Suppressor macrophage (primary cell): ENCODE measurements at places on chromosomes 12 and 14.

GRCh38 chr14:84520711-84521338 lies 1009.1 kb upstream of the FLRT2 start:
- DNase-seq: no peak

GRCh38 chr14:96817750-96818666 lies 20.8 kb downstream of the VRK1 start:
- no peak for DNase-seq

DNA sequence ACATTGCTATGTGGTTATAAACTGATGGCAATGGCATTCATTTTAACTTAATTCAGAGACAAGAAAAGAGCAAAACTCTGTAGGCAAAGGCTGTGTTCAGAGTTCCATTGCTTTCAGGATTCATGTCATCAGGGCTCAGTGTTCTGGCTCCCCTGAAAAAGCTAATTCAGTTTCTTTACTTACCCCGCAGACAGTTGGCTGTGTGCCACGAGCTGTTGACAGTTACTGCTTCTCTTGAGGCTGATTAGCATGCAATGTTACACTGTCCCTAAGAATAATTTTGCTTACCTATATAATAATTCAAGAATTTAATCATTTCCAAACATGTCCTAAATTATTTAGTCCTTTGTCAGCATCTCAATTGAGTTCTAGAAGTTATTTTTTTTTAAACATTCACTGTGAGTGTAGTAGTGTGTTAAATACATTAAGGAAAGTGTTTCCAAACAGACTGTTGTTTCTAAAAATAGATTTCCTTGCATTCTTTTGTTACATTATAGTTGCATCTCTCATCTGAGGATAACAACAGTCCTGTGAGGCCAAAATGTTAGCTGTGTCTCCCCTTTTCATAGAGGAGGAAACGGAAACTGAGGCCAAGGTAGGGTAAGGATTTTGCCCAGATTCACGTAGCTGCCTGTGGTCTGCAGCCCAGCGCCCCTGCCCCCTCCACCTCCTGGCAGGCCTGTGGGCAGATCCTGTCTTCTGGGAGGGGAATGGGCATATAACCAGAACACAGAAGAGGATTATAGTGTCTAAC lies 98.6 kb downstream of the PELI2 start:
- peak; percentile 70 for DNase-seq

DNA sequence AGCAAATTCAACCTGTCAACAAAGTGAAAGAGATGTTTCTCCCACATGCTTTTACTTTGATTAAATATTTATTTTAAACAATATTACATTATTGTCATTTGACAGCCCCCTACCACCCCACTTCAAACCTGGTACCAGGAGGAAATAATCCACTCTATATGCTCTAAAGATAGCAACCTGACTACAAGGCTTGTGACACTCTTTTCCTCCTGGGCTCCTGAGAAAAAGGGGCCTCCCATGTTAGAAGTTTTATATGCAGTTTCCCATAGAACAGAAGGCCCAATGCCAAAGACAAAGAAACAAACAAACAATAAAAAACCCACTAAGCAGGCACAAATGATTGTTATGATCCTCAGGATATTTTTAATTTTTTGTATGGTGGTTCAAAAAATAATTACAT lies 73.6 kb downstream of the RPS29 start:
- no peak for DNase-seq

- DNase-seq: no peak
Measured at GRCh38 chr14:60512973-60513571, 4.1 kb downstream of the SIX6 start.

DNA sequence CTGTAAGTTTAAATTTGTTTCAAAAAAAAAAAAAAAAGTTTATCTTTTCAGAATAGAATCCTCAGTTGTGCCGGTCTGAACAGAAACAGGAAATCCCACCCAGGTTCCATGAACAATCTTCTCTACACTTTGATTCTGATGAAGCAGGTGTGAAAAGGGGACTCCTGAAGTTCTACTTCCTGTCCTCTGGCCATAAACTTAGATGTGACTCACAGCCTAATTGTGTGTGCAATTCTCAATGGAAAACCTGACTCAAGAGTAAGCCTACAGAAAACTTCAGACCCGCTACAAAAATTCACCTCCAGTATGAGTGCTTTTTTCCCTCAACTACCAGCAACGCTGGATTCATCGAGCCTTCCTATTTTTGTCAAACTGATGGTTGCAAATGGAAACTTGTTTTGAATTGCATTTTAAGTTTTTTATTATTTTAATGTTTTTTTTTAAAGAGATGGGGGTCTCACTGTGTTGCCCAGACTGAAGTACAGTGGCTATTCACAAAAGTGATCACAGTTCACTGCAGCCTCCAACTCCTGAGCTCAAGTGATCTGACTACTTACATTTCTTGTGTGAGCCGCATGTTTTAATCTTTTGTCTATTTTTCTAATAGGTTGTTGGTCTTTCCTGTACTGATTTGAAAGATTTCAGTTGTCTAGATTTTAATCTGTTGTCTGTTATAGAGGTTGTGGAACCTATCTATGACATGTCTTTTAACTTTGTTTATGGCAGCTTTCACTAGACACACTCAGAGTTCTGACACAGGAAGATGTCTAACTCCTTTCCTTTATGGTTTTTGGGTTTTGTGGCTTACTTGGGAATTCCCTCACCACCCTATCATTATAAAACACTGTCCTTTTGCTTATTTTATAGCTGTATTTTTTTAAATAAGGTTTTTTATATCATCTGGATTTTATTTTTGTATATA lies 37.6 kb downstream of the ATG14 start:
- DNase-seq: no peak

DNA sequence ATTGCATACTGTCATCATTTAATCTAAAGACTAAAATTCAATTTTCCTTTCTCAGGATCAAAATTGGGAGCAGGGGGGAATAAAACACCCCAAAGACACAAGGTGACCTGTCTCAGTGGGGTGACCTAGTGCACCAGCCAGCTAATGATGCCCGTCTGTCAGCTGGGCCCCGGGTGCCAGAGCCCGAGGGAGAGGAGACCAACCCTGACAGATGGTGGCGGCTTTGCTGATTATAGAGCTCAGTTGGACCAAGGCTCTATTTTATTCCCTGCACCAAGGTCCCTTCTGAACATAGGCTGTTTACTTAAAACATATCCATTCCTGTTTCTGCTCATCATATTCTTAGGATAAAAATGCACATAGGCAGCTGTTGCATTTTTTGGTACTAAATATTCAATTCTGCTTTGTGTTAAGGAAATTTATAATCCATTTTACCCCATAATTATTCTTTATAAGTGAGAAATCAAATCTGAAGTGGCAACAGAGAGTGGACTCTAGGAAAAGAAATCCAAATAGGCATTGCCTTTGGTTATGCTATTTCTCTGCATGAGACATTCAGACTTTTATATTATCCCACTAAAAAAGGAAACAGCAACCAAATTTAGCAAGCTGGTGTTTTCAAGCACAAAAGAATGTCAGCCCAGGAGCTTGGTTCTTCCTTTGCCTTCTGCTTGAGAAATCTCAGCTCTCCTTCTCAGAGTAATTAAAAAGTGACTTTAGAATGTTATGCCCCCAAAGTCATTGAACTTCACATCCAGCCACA lies 96.8 kb upstream of the IFNG-AS1 start:
- no peak for DNase-seq

DNA sequence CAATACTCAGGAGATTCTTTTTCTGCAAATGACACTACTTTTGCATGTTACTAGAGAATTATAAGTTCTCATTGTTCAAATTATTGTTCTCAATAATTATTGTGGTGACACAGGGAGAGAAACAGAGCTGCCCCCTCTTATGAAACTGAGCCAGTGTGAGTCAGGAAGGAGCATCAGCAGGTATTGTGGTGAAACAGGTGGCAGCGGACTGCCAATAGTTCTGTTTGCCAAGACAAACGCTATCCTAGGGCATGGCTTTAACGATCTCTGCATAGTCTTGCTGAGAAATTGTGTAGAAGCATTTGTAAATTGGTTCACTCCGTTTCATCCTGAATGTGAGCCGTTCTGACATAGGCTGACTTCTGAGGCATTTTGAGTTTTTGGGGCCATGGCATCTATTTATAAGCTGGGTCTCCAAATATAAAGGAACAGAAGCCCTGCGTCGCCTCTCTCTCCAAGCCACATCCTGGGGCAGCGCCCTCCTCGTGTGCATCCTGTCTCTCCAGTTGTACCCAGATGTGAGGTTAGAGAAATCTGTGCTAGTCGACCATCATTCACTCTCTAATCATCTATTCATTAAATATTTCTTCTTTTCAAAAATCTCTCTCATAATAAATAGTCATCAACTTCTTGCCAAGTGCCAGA lies 15.8 kb upstream of the PPP4R4 start:
- no peak for DNase-seq

DNA sequence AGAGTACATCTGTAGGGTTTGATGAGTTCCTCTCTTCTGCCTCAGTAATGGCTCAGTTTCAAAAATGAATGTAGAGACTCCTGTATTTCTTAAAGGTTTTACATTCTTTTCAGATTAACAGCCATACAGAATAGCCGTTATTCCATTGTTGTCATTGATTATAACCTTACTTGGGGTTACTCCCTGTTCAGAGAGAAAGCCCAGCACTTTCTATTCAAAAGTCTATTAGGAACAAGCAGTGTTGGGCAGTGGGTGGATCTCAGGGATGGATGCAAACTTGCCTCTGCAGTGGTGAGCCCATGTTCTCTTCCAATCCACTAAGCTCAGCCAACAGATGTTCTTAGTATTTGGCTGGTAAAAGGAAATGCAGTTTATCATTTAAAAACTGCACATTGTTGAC lies 342.6 kb upstream of the E2F7 start:
- no peak for DNase-seq

DNA sequence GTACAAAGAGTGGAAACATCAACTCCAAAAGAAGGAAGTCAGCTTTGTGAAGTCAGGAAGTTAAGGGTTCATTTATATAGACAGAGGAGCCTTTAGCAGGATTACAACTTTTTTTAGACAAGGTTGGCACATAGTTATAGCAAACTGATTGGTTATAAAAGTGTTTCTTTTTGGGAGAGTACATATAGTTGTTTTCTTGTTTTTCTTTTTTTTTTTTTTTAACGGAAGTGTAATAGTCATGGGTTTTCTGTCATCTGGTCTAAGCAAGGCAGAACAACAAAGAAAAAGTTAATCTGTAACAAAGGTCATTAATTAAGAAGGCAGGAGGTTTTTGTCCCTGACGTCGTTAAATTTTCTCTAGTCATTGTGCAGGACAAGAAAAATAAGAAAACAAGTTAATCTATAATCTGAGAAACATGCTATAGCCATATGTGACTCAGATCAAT lies 13.0 kb upstream of the MFAP5 start:
- peak; percentile 73 for DNase-seq

GRCh38 chr14:100325231-100325632 lies 2.1 kb downstream of the SLC25A47 start:
- DNase-seq: peak; percentile 39

DNA sequence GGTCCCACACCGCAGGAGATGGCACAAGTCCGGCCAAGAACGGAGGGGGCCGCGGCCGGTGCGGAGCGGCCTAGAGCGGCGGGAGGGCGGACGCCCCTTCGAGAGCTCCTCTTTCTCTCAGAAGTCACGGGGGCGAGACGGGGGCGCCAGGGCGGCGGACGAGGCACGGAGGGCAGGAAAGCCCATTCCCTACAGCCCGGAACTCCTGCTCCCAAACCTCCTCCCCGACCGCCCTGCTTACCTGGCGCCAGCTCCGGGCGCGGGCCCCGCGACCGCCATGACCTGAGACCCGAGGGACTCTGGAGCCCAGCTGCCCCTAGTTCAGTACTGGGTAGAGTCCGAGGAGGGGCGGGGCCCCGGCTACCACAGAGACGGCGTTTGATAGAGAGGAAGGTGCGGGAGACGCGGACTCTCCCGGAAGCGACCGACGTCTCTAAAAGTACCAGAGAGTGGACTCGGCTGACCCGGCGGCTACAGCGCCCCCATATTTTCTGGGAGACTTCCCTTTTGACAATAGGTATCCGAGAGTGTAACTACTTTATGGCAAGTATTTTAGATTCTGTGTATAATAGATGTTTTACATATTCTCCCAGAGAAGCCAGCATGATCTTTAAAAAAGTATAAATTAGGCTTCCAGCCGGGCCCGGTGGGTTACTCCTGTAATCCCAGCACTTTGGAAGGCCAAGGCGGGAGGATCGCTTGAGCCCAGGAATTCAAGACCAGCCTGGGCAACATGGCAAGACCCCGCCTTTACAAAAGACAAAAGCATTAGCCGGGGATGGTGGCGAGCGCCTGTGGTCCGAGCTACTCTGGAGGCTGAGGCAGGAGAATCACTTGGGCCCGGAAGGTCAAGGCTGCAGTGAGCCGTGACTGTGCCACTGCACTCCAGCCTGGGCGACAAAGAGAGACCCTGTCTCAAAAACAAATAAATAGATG lies at the start of gene ABCD4:
ABCD4 (minus strand) TSS at position 301 of the 936 bp plus-strand sequence; CDS start at position 279, 22 bp downstream.
- peak; percentile 97 for DNase-seq

DNA sequence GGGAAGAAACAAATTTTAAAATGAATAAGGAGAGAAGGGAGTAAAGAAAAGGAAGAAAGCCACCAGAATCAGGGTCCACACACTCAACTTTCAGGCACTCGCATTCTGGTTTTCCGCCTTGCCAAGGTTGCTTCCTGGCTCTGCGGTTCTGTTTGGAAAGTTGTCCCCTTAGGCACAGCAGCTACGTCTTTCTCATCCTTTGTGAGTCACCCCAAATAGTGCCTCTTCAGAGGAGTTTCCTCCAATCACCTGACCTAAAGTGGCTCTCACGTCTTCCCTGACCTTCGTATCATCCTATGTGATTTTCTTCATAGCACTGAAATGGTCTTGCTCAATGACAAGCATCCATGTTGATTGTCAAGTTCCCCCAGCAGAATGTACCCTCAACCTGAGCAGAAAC lies 99.5 kb upstream of the TMCC3 start:
- DNase-seq: no peak

DNA sequence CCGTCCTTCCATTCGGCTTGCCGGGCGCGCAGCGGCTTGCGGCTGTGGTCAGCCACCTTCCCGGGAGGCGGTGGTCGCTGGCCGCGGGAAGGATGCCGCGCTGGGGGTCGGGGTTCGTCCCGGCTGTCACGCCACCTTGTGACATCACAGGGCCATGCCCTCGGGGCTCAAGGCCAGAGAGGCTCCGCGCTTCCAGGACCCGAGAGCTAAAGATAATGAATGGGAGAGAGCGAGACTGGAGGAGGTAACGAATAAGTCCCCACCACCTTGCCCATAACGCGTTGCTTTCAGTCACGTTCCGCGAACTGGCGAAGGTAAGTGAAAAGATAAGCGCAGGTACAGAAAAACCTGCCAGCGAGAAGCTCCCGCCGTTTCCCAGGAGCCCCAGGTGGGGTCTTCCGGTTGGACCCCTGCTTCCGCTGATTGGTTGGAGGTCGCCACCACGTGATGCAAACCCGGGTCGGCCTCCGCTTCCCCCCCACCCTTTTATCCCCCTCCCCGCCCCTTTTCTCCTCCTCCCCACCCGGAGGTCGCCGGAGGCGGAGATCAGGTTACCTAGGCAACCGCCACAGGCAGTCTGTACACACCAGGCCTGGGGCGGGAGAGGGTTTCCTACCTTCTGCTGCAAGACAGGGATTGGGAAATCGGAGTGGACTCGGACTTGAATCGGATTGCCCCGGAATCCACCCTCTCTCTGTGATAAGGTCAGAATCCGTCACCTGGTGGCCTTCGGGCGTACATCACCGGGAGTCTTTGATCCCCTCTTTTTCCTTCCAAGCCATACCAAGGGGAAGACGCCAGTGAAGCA lies at the start of gene LRRC9:
LRRC9 (plus strand) TSS at position 575 of the 808 bp plus-strand sequence.
- peak; percentile 2 for DNase-seq

- no peak for DNase-seq
Measured at GRCh38 chr14:59844186-59844812, 26.3 kb downstream of the RTN1 start.
